ENCODE measurements at places on chromosomes 11 and 22.

- peak; percentile 36 for DNase-seq
Observed at GRCh38 chr11:126680131-126680530, 320.4 kb downstream of the KIRREL3 start.

GRCh38 chr11:79447038-79447786 lies 6.4 kb upstream of the TENM4 start:
- DNase-seq = peak; percentile 65

- no peak for DNase-seq
Observed at GRCh38 chr11:11709447-11710239, 87.8 kb upstream of the GALNT18 start.

DNA sequence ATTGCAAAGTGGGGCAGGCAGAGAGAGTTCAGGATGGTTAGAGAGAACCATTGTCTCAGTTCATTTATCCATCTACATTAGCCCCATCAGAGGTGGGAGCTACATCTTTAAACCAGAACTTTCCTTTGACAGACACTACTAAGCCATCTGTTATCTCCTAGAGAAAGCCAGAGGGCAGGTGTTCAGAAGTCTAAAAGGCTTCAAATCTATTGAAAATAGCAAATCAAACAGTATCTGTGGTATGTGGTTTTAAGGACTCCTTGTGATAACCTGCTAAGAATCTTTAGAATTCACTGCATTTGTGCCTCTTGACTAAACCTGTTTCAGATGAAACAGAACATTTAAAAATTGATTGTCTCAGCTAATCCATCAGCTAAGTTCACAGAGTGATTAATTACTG lies 43.9 kb upstream of the PARVG start:
- DNase-seq = no peak

DNA sequence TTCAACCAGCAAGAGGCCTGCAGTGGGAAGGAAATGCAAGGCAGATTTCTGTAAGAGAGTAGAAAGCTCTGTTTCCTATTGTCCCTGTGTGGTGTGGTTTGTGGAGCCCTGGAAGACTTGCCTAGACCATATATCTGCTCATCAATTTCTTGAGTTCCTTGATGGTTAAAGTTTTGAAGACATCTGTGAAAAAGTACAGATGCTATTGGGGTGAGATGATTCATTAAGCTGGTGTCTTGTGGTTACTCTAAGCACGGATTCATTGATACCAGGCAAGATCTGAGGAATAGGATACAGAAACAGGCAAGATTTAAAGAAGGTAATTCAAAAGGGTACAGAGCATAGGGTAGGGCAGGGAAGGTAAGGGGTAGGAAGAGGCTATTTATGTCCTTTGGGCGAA lies 275.8 kb upstream of the SESN3 start:
- DNase-seq = no peak

DNA sequence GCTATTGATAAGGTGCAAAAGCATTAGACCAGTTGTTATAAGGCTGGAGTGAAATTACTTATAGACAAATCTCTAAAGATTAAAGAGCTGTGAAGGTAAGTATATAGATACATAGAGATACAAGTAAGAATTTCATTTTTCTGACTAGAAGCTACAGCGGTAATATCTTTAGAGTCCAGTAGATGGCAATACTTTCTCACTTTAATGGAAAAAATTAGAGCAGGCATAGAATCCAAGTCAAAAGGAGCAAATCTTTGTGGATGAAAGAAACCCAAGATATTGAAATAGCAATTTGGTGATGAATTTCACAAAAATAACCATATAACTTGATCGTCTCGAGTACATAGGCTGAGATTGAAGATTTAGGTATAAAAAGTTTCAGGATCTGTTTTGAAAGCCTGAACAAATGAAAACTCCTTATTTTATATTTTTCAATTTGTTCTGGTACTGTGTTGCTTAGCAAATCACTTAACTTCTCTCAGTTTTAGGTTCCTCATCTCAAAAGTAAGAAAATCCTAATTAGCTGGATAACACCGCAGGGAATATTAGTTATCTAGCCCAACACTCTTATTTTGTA lies 81.9 kb downstream of the UVRAG start:
- DNase-seq = peak; percentile 82

GRCh38 chr11:12303421-12304149 lies 73.8 kb upstream of the PARVA start:
- no peak for DNase-seq

- DNase-seq = no peak
Observed at GRCh38 chr11:130817330-130817944, 98.8 kb downstream of the SNX19 start.

DNA sequence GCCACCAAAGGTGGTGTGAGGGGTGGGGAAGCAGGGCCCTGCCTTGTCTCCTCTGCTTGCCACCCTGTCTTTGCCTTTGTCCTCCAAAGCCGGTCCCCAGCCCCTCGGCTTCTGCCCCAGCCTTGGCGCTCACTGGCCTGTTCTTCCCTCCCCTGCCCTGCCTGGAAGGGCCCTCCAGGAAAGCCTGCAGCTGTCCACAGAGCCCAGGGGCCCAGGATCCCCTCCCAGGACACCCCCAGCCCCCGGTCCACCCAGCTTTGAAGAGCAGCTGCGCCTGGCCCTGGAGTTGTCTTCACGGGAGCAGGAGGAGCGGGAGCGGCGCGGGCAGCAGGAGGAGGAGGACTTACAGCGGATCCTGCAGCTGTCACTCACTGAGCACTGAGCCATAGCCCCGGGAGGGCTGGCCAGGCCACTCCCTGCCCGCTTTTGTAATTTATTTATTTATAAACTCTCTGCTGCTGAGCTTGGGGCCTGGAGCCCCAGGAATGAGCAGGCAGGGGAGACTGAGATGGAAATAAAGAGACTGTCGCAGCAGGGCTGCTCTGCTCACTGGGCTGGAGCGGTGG lies 1.3 kb upstream of the SSH3 start:
- DNase-seq = no peak

GRCh38 chr11:115965767-115966504 lies 461.7 kb upstream of the CADM1 start:
- DNase-seq = no peak

DNA sequence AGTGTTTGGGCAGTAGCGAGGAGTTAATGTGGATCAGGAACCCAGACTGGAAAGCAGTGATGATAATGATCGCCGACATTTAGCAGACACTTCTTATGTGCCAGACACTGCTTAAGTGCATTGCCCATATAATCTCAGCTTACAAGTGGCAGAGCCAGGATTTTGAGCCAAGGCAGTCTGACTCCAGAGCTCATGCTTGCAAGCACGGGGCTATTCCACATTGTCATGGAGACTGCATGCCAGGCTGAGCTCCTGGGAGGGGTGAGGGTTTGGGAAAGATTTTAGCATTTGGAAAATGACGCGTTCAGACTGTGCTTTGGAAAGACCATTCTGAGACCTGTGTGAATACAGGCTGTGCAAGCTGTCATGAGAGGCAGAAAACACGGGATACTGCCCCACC lies 302.7 kb downstream of the DDX10 start:
- peak; percentile 16 for DNase-seq

GRCh38 chr11:117467770-117468169 lies 140.1 kb downstream of the CEP164 start:
- DNase-seq = no peak

- DNase-seq = no peak
Observed at GRCh38 chr11:132717824-132718223, 814.5 kb downstream of the OPCML start.

DNA sequence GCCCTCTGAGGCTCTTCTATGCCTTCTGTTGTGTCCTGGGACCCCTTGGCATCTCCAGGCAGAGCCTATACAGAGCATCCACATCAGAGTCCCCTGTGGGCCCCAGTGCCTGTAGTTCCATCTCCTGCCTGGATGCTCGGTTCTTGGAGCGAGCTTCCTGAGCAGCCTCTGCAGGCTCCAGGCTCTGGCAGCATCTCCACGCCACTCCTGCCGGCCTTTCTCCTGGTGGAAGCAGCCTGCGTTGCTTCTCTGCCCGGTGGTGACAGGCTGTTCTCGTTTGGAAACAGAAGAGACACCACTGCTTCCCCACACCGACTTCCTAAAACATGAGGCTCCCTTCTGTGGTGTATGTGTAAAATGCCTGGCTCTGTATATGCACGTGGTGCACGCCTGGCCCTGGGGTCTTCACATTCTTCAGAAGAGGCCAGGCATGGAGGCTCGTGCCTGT lies 52.8 kb downstream of the BCR start:
- DNase-seq = no peak
